ENCODE measurements at places on chromosomes 2 and 18.

- no peak for DNase-seq
These were observed 62.7 kb downstream of the ADD2 start for GRCh38 chr2:70705160-70705850.

DNA sequence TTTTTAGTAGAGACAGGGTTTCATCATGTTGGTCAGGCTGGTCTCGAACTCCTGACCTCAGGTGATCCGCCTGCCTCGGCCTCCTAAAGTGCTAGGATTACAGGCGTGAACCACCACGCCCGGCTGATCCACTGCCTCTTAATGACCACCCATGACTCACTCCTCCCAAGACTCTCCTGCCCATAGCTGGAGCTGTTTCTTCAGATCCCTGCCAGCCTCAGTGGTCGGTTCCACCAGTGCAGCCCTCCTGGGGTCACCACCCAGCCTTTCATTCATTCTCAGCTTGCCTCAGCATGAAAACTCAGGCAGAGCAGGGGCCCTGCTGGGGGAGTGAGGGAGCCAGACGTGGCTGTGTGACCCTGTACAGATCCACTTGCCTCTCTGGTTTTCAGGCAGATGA, 12.5 kb downstream of the KCNIP3 start:
- no peak for DNase-seq

DNA sequence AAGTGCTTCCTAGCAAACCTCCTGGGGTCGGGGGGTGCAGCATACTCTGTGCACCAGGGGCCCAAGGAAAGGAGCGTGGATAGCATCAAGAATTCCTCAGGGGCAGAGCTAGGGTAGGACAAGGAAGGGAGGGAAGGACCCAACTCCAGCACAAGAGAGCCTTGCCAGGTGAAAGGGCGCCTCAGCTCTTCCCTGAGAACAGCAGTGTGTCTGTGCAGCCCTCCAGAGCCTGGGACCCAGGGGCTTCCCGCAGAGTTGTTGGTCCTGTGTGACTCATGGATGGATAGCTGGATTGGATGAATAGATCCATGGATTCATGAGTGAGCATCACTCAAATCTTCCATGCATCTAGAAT, 175.4 kb downstream of the SMAD2 start:
- no peak for DNase-seq

DNA sequence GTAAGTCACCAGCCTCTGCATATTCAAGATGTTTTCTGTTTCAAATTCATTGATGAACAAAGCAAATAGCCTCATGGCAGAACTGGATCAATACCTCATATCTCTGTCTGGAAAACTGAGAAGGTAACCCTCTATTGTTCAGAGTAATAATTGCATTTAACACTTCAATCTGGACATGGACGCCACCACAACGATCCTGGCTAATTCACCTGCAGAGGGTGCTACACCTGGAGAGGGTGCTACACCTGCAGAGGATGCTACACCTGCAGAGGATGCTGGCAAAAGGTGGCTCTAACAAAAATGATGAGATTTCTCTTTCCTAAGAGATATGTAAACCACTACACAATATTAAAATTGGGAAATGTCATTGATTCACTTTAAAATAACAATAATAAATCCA, 183.1 kb upstream of the HNRNPA3 start:
- DNase-seq, result no peak

DNA sequence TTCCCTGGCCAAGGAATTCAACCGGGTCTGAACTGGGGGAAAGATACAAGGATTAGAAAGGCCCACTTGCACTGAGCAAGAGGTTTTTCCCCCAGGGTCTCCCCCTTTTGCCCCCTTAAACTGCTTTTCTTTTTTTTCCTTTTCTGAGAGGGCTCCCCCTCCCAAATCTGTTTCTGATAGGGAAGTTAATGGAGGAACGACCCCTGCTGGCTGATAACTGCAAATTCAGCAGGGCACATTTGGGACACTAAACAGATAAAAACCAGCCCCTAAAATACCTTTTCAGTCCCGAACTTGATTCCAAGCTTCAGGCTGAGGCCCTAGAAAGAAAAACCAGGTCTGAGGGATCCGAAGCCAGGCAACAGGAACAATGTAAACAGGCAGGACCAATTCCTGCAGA, 1012.4 kb upstream of the CRIM1 start:
- DNase-seq, result no peak

DNA sequence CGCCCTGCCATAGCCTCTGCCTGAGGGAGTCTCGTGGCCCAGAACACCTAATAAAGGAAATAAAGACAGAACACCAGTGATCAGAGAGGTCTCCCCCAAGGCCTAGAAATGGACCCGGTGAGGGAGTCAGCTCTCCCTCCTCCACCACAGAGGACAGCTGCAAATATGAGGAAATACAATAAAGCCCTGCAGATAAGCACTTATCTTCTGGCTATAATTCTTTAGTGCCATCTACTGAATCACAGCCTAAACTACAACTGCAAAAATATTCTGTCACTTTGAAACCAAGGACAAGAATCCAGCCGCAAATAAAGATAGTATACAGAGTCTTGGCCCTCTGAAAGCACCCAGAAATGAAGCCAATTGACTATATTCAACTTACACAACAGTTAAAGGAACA, 42.4 kb upstream of the TACR1 start:
- no peak for DNase-seq

- no peak for DNase-seq
These were observed 68.8 kb downstream of the GLI2 start for GRCh38 chr2:120804459-120804858.

GRCh38 chr2:160042054-160042453, 20.4 kb downstream of the PLA2R1 start:
- no peak for DNase-seq

GRCh38 chr2:136486115-136486514, 279.2 kb upstream of the THSD7B start:
- DNase-seq, result no peak

GRCh38 chr2:102034683-102035548, 43.2 kb downstream of the IL1R2 start:
- no peak for DNase-seq

DNA sequence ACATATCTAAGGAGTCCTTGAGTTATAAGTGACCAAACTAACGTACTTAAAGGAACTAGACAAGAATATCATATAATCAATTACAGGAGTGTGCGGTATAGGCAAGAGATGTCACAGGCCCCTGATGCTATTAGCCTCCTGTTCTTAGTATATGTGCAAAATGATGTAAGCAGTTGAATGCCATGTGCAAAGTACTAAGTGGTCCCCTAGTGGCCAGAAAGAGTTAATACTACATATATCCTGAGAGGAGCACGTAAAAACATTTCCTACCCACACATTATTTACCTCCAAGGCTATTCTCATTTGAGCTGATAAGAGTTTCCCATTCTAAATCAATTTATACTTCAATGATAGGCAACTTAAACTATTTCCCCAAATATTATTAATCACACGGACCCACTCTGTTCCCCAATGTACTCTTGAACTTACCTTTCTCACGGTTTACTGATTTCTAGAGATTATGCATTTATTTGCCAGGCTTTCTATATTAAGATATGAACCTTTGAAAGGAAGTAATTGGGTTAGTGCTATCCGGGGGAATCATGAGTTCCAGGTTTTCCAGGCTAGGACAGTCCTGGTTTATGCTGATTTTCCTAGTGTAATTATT, 158.0 kb upstream of the KLHL14 start:
- DNase-seq, result no peak

DNA sequence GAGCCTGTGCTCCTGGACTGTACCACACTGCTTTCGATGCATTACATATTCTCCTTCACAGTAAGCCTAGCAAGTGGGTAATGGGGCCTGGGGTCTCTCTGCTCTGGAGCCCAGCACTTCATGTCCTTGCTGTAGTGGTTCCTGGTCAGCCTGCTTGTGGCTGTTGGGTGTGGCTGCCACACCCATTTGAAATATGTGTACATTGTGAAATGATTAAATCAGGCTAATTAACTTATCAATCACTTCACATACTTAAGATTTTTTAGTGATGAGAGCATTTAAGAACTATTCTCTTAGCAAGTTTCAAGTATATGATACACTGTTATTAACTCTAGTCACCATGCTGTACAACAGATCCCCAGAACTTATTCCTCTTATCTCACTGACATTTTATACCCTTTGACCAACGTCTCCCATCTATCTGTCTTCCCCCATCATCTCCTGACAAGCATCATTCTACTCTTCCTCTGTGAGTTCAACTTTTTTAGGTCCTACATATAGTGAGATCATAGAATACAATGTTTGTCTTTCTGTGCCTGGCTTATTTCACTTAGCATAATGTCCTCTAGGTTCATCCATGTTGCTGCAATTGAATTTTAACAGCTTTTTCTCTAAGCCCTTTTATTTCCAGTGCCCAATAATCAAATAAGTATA, 92.1 kb downstream of the LYPD6 start:
- DNase-seq, result no peak

DNA sequence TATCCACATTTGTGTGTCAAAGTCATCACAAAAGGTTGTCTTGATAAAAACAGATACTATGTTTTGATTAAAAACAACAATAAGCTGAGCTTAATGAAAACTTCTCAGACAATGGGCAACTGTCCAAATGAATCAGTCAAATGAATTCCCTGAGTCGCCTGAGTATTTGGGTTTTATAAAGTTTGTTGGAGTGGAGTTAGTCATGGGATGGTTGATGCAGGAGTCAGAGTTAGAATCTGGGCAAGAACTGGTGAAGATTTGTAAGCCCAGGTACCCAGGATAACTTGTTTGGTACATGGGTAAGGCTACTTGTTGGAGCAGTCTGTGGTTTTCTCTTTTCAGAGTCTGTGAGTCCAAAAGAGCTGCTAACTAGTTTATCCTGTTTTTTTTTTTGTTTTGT, 34.4 kb upstream of the RAPGEF4 start:
- DNase-seq, result no peak

GRCh38 chr2:33441235-33441810, 35.1 kb upstream of the RASGRP3 start:
- peak; percentile 64 for DNase-seq

- DNase-seq, result no peak
These were observed 308.0 kb upstream of the STON1 start for GRCh38 chr2:48221846-48222516.

- DNase-seq, result no peak
These were observed 70.2 kb upstream of the EMILIN2 start for GRCh38 chr18:2776601-2777000.

DNA sequence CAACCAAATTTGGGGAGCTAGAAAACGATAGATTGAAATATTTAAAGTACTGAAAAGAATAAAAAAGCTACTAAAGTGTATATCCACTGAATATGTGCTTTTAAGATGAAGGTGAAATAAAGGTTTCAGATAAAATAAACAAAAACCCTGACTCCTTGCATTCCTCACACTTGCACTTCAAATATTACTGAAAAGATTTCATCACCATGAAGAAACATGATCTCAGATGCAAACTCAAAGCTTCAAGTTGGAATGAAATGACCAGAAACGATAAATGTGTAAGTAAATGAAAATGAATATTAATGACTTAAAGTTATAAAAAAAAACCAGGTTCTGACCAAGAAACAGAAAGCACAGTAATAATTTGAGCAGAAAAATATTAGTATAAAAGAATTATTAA, 1246.0 kb upstream of the ACVR2A start:
- no peak for DNase-seq

DNA sequence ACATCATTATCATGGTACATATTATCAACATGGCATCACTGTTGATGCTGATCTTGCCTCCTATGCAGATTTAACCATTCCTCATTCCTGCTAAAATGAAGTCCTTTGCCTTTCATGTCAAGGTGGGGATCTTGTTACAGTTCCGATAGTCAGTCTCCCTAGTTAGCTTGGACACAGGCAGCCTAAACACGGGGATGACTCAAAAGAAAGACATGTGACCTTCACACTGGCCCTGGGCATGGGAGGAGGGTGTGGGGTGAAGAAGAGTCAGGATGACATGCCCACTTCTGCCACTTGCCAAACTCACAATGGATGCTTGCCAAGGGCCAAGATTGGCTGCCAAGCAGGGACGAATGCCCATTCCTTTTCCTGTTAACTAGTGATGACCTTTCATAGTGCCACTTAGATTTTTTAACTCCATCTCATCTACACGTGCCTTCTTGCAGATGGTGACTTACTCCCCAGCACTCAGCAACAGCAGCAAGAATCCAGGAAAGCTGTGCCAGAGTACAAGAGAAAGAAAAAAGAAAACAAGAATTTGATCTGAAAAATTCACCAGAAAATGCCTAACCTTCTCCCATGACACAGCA, 13.9 kb upstream of the SLC1A4 start:
- peak; percentile 59 for DNase-seq

- no peak for DNase-seq
These were observed 50.8 kb downstream of the TRABD2A start for GRCh38 chr2:84830095-84830494.

- DNase-seq, result no peak
These were observed 799.6 kb downstream of the KCNJ3 start for GRCh38 chr2:155498106-155498505.

DNA sequence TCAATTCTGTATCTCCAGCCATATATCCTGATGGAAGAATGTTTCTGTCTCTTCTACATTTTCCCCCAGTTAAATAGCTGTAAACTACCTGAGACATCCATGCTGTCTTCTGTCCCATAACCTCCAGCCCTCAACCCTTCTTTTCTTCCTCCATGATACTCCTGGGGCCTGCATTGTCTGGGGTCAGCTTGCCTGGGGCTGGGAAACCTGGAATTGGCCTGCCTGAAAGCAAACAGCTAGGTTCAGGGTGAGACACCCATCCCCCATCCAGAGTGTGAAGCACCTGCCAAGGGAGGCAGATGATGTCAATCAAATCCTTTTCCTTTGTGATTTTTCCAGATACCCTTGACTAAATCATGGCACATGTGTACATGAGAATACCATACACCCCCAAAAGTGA, 313.7 kb upstream of the MGAT5 start:
- no peak for DNase-seq

DNA sequence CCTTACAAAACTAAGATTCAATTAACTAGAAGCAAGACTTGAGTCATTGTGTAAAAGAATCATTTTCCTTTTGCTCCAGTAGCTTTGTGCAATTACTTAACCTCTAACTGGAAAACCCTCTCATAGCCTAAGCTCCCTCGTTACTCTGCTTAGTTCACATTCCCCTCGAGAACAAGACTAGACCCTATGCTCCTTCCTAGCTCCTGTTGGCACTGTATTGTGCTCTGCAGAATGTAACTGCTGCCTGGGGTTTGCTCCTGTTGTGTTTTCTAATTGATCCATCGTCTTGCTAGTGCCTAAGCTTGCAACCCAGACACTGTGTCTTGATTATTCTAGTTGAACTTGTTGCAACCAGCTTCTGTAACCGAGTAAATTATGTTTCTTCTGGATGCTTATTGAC, 347.0 kb downstream of the ZNF804A start:
- no peak for DNase-seq

- DNase-seq, result no peak
These were observed 12.8 kb downstream of the DNAJB2 start for GRCh38 chr2:219291910-219292490.

GRCh38 chr2:199057936-199058335, 399.8 kb downstream of the SATB2 start:
- DNase-seq, result no peak

DNA sequence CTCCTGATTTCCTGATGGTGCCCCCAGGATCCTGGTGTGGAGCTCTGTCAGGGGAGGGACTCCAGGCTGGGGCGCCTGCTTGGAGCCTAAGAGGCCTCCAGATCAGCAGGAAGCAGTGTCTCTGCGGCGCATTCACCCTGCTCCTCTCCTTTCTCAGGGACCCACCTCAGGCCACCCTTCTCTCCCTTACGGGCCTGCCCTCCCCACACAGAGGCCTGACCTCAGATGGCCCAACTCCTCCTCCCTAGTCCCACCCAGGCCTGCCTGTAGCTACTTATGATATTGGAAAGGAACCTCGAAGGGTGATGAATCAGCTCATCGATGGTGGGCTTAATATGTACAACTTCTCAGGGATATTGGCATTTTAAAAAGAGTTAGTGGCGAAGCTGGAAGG, 10.6 kb downstream of the TMEM37 start:
- no peak for DNase-seq
